ENCODE measurements at places on chromosomes 2 and 18.
A peak's percentile ranks its signal among the peaks of the same experiment; 100 is the strongest.

GRCh38 chr2:127235082-127235702 is 15.1 kb upstream of the CYP27C1 start:
- no peaks in the 10 kb centered on the region for H3K4me1 ChIP-seq
- H3K27ac ChIP-seq = no peak overlapping the region
- no peak for DNase-seq
- H3K27me3 ChIP-seq = peaks cover 2% of the 10 kb centered on the region
- H3K36me3 ChIP-seq = no peaks in the 10 kb centered on the region

DNA sequence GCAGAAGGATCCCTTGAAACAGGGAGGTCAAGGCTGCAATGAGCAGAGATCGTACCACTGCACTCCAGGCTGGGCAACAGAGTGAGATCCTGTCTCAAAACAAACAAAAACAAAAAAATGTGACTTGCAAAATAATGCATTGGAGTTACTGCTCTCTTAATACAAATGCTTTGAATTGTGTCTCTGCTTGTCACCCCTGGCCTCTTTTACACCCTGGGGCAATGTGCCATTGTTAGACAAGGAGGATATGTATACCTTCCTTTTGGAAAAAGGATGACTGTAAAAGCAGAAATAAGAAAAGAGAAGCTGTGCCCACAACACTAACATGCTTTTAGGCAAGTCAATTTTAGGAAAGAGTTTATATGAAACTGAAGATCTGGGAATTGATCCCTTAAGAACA is 20.8 kb upstream of the C2orf74 start:
- H3K4me1 ChIP-seq = peaks cover 4% of the 10 kb centered on the region
- no peak overlapping the region for H3K4me3 ChIP-seq
- H3K27ac ChIP-seq = no peak overlapping the region
- H3K36me3 ChIP-seq = peaks cover 13% of the 10 kb centered on the region
- H3K27me3 ChIP-seq = no peaks in the 10 kb centered on the region

GRCh38 chr2:128502200-128502599 is 183.5 kb upstream of the HS6ST1 start:
- H3K4me3 ChIP-seq = no peak overlapping the region
- no peak overlapping the region for H3K27ac ChIP-seq
- H3K36me3 ChIP-seq = no peaks in the 10 kb centered on the region

GRCh38 chr2:127594116-127594591 is 51.8 kb upstream of the GPR17 start:
- H3K36me3 ChIP-seq = no peaks in the 10 kb centered on the region
- no peaks in the 10 kb centered on the region for H3K4me1 ChIP-seq
- H3K4me3 ChIP-seq = no peak overlapping the region
- peaks cover 6% of the 10 kb centered on the region for H3K27me3 ChIP-seq
- H3K27ac ChIP-seq = no peak overlapping the region
- DNase-seq = no peak

- peak overlapping the region; percentile 84 for H3K27ac ChIP-seq
- H3K4me3 ChIP-seq = peak overlapping the region; percentile 86
- H3K4me1 ChIP-seq = peaks cover 36% of the 10 kb centered on the region
- no peaks in the 10 kb centered on the region for H3K27me3 ChIP-seq
These were observed 1.8 kb downstream of the ACVR1 start for GRCh38 chr2:157874348-157874747.

DNA sequence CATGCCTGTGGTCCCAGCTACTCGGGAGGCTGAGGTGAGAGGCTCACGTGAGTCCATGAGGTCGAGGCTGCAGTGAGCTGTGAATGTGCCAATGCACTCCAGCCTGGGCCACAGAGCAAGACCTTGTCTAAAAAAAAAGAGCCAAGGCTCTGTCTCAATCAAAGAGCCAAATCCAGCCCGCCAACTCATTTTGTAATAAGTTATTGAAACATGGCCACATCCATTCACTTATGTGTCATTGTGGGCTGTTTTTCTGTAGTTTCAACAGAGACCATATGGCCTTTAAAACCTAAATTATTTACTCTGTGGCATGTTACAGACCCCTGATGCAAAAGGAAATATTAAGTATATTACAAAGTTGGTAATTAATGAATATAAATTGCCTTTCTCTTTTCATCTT is 60.8 kb downstream of the GPR39 start:
- no peaks in the 10 kb centered on the region for H3K27me3 ChIP-seq
- DNase-seq = no peak
- no peaks in the 10 kb centered on the region for H3K36me3 ChIP-seq
- no peak overlapping the region for H3K4me3 ChIP-seq
- no peak overlapping the region for H3K27ac ChIP-seq

DNA sequence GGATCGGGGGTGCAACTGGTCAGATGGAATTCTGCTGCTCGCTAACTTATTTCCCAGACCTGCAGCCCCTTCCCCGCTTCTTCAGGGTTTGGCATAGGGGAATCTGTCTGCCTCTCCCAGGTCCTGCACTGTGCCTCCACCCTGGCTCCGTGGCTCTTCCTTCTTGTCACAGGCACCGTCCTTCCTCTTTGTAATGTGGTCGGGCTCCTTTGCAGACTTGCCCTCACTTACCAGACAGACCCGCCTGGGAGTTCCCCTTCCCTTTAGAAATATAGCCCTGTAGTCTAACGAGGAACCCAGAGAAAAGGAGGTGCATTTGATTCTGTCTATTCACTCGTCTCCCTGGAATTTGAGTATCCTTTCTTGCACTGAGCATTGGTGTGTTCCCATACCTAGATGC is 63.9 kb upstream of the PAX8 start:
- no peaks in the 10 kb centered on the region for H3K4me1 ChIP-seq
- no peak overlapping the region for H3K4me3 ChIP-seq
- H3K27me3 ChIP-seq = peaks cover 8% of the 10 kb centered on the region

GRCh38 chr18:5604778-5605177 is 61.0 kb upstream of the EPB41L3 start:
- H3K27me3 ChIP-seq = no peaks in the 10 kb centered on the region
- no peak overlapping the region for H3K4me3 ChIP-seq
- DNase-seq = no peak
- peaks cover 3% of the 10 kb centered on the region for H3K36me3 ChIP-seq

- no peaks in the 10 kb centered on the region for H3K27me3 ChIP-seq
- H3K27ac ChIP-seq = peak overlapping the region; percentile 93
- no peak overlapping the region for H3K4me3 ChIP-seq
- peaks cover 96% of the 10 kb centered on the region for H3K36me3 ChIP-seq
- DNase-seq = no peak
- H3K4me1 ChIP-seq = peaks cover 17% of the 10 kb centered on the region
These were observed 13.4 kb downstream of the NOP58 start for GRCh38 chr2:202278944-202279343.

DNA sequence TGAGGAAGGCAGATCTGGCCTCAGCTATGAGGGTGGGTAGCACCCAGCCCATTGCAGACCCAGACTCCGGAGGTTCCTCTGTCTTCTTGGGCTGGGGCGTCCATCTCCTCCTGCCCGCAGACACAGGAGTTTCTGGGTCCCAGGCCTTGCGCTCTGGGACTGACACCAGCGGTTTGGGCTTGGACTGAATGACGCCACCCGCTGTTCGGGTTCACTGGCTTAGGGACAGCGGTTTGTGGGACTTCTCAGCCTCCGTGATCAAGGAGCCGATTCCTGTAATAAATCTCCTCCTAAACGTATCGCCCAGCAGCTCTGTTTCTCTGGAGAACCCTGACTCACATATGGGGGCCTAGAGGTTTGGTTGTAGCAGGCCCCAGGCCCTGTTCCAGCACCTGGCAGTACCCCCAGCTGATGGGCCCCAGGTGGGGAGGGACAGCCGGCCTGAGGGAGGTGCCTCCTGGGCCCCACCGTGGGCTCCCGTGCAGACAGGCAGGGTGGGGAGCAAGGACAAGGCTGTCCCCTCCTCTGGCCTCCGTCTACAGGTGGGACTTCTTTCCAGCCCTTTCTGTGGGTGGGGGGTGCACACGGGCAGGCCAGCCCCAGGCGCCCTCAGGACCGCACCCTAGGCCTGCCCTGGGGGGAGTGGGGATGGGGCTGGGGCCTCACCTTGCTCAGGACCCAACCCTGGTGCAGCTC is 4.5 kb upstream of the AQP12A start:
- H3K4me3 ChIP-seq = no peak overlapping the region
- peak overlapping the region; percentile 58 for H3K27ac ChIP-seq
- no peak for DNase-seq

GRCh38 chr2:3533836-3534235 is 14.5 kb upstream of the ADI1 start:
- DNase-seq = no peak
- H3K36me3 ChIP-seq = peaks cover 6% of the 10 kb centered on the region
- H3K27ac ChIP-seq = no peak overlapping the region
- no peaks in the 10 kb centered on the region for H3K27me3 ChIP-seq
